ENCODE measurements at places on chromosomes 7 and 10.

DNA sequence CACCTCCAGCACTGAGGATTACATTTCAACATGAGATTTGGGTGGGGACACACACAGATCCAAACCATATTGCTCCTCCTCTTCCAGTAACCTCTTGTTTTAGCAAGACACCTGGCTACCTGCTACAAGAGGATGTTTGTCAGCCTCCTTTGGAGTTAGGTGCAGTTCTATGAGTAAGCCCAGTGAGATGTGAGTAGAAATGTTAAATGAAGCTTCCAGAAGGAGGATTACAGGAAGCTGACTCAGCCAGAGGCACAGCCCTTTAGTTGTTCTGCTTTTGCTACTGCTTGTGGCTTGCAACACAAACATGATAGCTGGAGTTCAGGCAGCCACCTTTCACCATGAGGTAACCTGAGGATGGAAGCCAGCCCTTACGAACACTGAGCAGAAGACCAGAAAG, 382.7 kb upstream of the RNF32 start:
- DNase-seq = no peak

DNA sequence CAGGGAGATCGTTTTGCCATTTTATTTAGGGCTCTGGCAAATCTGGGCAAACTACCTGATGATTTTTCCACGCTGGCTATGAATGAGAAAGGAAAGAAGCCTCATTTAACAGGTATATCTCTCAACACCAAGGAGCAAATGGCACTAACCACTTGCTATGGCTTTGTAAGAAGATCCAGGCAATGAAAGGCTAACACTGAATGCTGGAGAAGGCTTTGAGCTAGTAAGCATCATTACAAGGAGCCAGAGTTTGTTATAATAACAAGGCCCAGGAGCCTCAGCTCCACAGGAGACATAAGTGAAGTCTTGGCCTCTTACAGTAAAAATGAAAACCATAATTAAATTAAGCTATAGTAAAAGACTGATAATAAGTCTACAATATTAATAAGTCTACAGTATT, 123.1 kb downstream of the CNOT4 start:
- DNase-seq = no peak

DNA sequence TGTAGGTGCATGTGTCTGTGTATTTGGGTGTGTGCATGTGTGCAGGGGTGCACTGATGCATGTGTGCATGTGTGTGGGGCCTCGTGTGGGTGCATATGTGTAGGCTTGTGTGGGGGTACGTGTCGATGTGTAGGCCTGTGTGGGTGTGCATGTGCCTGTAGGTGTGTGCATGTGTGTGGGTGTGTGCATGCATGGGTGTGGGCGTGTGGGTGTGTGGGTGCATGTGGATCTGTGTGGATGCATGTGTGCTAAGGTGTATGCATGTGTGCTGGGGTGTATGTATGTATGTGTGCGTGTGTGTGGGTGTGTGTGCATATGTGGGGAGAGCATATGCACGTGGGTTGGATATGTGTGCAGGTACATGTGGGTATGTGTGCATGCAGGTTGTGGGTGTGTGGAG, 73.2 kb downstream of the NKX6-2 start:
- DNase-seq = no peak

DNA sequence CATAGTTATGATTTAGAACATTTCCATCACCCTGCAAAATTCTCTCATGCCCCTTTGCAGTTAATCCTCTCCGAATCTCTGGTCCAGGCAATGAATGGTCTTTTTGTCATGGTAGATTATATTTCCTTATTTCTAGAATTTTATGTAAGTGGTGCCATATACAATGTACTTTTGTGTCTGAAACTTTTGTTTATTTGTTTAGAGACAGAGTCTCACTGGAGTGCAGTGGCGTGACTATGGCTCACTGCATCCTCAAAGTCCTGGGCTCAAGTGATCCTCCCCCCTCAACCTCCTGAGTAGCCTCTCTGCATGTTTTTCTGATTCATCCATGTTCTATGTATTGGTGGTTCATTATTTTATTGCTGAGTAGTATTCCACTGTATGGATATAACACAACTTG, 23.2 kb upstream of the PDK4 start:
- DNase-seq = no peak

- DNase-seq = no peak
These were observed 4.8 kb upstream of the OR9A4 start for GRCh38 chr7:141911391-141911790.

DNA sequence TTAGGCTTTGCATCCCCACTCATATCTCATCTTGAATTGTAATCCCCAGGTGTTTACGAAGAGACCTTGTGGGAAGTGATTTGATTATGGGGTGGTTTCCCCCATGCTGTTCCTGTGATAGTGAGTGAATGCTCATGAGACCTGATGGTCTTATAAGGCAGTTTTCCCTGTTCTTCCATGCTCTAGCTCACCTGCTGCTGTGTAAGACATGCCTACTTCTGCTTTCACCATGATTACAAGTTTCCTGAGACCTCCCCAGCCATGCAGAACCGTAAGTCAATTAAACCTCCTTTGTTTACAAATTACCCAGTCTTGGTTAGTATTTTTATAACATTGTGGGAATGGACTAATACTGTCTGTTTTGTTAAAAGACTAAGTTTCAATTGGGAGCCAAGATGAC, 35.3 kb upstream of the ZNF92 start:
- no peak for DNase-seq

- no peak for DNase-seq
These were observed 94.3 kb downstream of the CCDC71L start for GRCh38 chr7:106566672-106567071.

All from GM12891 (cell line).